Stimulated activated CD8-positive, alpha-beta memory T cell treated with anti-CD3 and anti-CD28 coated beads, Interleukin-12 subunit alpha, Interleukin-12 subunit beta, amount 100 ng/mL, for 1 hour (primary cell): ENCODE measurements at places on chromosomes 1 and 21.

- no peak for DNase-seq
Observed at GRCh38 chr1:109443476-109443875, 17.2 kb upstream of the PSMA5 start.

DNA sequence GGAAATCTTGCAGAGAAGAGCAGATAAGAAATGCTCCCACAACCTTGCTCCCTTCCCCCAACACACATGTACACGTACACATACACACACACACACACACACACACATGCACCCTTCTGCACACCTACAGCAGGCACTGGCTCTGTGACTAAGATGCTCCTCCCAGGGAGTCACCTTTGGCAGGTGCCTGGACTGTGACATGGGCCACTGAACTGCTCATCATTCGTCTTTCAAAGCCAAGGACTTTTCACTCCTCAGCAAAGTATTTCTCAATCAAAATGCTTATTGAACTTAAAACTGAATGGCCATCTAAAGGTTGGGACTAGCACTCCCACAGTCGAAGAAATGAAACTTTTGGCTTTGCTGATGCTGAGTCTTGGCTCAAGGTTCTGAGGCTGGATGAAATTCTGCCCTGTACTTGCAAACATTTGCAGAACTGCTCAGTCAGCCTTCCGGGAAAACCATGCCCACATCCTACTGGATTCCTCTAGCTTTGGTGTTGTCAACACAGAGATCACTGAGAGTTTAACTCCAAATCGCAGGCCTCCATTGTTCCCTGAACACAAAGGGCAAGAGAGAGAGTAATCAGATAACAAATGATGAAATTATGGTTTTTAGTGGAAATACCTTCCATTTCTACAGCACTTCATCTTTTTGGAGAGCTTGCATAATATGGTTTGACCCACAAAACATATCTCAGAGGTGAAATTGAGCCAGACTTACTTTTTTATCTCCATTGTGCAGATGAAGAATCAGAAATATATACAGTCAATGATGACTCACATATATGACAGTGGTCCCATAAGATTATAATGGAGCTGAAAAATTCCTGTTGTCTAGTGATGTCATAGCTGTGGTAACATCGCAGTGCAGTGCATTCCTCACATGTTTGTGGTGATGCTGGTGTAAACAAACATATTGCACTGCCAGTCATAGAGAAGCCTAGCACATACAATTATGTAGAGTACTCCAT, 72.4 kb upstream of the BCAR3 start:
- DNase-seq = no peak

- DNase-seq = no peak
Observed at GRCh38 chr21:15066123-15066575, 1.3 kb upstream of the NRIP1 start.

- DNase-seq = no peak
Observed at GRCh38 chr1:161017756-161018630, 3.0 kb downstream of the F11R start.
